ACHN (cell line): ENCODE measurements at places on chromosomes 5 and 9.

DNA sequence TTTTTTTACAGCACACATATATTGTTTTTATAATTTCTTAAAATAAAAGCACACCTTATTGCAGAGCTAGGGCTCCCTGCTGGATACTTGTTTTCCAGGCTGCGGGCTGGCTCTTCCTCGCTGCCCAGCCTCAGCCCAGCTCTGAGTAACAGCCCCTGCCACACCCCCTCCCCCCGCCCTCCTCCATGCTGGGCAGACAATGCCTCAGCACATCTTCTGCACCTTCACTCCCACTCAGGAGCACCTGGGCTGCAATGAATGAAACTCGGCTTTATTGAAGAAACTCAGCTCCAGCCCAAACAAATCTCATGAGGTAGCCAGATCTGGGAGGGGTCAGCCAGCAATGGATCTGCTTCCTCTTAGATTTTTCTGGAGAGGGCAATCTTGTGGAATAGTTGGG, 9.5 kb downstream of the IL9 start:
- DNase-seq, result no peak

DNA sequence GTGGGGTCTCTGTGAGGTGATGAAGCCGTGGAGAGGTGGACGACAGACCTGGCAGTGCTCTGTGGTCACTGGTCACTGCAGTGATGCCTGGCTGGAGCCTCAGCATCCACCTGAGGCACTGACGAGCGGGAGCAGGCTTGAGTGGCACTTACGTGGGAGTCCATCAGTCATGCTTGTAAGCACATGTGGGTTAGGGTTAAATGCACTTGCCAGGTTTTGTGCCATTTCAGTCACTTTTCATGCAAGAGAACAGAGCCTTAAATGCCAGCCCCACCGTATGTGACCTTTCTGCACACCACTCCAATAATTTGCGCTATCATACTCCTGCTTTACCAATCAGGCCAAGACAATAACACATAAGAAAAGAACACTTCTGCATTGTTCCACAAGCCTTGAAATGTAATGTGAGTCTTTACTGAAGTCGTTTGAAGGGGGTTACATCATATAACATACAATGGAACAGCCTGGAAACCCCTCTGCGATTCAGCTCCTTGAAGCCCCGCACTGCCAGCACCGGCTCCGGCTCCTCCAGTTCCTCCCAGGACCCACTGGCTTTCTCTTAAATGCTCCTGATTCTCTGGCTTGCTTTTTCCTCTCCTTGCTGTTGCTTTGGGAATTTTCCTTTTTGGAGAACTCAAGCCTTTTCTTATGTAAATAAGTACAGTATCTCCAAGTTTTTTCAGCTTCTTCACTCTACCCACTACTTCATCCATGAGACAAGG, 59.4 kb upstream of the CTXN3 start:
- no peak for DNase-seq

- peak; percentile 33 for DNase-seq
Observed at GRCh38 chr9:127523312-127523851, 72.1 kb downstream of the LRSAM1 start.

GRCh38 chr9:128151309-128152132, 2.3 kb downstream of the LCN2 start:
- DNase-seq, result no peak

DNA sequence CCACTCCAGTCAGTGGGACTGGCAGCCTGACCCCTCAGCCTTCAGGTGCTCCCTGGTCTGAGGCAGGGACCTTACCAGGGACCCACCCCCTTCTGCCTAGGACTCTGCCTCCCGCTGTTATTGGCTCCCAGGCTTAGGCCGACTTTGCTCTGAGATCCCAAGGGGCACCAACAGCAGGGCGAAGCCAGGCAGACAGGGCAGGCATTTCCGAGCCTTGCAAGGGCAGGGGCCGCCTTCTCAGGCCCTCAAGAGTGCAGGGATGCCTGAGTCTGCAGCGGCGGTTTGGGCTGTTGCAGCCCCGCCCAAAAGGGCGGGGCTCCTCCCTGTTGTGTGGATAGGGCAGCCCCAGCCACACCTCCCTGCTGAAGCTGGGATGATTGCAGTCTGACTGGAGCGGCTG, 644.6 kb downstream of the PRR16 start:
- no peak for DNase-seq

- no peak for DNase-seq
Observed at GRCh38 chr9:97560851-97561250, 59.4 kb downstream of the TMOD1 start.

- DNase-seq, result no peak
Observed at GRCh38 chr5:95957561-95958203, 4.0 kb downstream of the ELL2 start.

DNA sequence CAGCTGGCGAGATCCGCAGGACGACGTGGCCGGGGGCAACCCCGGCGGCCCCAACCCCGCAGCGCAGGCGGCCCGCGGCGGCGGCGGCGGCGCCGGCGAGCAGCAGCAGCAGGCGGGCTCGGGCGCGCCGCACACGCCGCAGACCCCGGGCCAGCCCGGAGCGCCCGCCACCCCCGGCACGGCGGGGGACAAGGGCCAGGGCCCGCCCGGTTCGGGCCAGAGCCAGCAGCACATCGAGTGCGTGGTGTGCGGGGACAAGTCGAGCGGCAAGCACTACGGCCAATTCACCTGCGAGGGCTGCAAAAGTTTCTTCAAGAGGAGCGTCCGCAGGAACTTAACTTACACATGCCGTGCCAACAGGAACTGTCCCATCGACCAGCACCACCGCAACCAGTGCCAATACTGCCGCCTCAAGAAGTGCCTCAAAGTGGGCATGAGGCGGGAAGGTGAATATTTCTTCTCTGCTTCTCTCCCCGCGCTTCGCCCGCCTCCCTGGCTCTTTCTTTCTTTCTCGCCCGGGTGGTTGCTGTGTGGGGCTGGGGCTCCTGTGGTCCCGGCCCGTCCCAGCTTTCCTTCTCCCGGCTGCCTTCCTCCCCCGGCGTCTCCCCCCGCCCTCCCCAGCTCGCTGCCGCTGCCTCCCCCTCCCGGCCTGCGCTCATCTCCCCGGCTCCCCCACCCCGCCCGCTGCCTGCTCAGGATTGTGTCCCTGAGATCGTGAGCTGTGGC, 2.2 kb downstream of the NR2F1 start:
- DNase-seq, result peak; percentile 16

GRCh38 chr5:124025306-124025845, 513.4 kb downstream of the CSNK1G3 start:
- no peak for DNase-seq

DNA sequence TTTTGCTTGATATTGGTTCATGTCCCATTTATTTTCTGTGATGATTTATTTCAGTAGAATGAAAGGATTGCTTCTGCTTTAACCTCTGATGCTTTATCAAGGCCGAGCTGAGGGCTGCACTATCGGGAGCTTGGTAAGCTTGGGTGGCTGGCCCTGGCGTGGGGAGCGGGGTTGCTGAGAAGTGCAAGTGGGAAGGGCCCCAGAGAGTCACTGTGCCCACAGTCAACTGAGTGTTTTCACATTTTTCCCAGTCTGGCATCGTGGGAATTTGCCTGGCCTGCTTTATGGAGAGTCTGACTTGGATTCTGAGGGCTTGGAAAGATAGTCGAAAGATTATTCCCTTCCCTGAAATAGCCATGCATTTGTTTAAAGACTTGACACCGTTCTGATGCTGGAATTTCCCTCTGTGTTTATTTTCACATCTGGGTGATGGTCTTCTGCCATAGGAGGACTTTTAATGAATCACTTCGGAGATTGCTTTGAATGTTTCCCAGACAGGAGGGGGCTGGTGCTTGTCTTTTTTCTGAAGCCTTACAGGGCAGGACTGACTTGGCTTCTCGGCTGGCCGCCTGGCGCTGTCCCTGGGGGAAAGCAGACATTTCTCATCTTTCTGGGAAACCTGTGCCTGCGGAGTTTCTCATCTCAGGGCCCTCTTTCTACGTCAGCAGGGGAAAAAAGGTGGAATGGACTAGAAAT, 139.0 kb downstream of the BOD1 start:
- DNase-seq, result no peak

GRCh38 chr5:117182104-117182503, 607.5 kb upstream of the SEMA6A start:
- DNase-seq, result no peak

GRCh38 chr9:38639577-38639940, 19.2 kb upstream of the ANKRD18A start:
- no peak for DNase-seq

GRCh38 chr9:91085517-91086291, 276.0 kb downstream of the AUH start:
- DNase-seq, result no peak

DNA sequence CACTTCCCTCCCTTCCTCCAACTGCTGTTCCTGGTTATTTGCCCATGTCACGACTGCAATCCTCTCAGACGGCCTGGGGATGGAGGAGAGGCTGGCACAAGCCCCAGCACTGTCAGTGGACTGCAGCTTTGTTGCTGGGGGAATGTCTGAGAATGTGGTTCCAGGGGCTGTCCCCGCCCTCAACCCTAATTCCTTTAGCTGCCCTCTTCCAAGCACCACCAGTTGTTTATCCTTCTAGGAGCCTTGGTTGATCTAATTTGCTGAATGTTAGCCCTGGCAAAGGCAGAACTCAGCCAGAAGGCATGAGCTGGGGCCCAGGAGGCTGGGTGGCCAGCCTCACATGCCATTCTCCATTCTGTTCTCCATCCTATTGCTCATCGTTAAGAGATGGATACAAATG, 51.6 kb downstream of the ADAM19 start:
- DNase-seq, result no peak

DNA sequence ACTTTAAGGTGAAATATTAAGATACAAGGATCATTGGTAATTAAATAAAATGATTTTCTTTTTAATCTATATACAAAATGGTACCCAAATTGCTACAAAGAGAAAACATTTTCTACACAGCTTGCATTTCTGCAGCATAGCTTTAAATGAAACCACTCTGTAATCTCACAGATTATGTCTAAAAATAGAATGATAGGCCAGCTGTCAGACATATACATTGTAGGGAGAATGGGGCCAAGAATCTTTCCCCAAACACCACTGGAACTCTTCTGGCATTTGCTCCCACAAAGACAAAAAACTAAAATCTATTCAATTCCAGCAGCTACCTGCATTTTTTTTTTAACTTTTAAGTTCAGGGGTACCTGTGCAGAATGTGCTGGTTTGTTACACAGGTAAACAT, 124.1 kb upstream of the NR5A1 start:
- no peak for DNase-seq

GRCh38 chr9:83701769-83702168, 6.0 kb downstream of the UBQLN1 start:
- DNase-seq, result peak; percentile 81

DNA sequence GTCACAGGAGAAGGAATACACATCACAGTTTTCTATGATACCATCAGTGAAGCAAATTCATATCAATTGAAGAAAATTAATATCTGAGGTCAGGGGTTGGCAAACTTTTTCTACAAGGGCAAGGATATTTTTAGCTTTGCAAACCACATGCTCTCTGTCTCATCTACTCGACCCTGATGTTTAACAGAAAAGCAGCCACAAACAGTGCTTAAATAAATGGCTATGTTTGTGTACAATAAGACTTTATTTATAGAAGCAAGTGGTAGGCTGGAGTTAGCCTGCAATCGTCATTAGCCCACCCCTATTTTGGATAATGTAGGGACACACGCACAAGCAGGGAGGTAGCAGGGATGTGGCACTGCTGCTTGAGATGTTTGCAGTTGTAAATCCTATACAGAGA, 251.4 kb downstream of the CETN3 start:
- no peak for DNase-seq

GRCh38 chr9:89869793-89870580, 265.2 kb downstream of the GADD45G start:
- DNase-seq, result no peak

GRCh38 chr5:146032911-146033310, 72.5 kb downstream of the PLAC8L1 start:
- DNase-seq, result no peak

DNA sequence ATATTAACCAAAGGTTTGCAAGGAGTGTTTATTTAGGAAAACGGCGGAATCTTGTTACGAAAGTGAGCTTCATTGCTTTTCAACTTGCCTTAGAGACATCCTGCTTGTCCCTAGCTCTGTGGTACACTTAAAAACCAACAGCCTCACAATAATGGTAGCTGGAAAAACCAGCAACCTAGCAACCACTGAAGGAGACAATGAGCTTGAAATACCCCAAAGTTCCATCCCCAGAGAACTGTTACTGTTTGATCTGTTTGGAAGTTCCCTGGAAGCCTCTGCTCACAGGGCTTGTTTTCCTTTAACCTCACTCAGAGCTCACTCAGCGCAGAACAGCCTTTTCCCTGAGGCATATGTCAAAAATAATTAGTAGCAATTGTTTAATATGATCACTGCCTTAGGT, 43.2 kb downstream of the SH3TC2 start:
- DNase-seq, result no peak

DNA sequence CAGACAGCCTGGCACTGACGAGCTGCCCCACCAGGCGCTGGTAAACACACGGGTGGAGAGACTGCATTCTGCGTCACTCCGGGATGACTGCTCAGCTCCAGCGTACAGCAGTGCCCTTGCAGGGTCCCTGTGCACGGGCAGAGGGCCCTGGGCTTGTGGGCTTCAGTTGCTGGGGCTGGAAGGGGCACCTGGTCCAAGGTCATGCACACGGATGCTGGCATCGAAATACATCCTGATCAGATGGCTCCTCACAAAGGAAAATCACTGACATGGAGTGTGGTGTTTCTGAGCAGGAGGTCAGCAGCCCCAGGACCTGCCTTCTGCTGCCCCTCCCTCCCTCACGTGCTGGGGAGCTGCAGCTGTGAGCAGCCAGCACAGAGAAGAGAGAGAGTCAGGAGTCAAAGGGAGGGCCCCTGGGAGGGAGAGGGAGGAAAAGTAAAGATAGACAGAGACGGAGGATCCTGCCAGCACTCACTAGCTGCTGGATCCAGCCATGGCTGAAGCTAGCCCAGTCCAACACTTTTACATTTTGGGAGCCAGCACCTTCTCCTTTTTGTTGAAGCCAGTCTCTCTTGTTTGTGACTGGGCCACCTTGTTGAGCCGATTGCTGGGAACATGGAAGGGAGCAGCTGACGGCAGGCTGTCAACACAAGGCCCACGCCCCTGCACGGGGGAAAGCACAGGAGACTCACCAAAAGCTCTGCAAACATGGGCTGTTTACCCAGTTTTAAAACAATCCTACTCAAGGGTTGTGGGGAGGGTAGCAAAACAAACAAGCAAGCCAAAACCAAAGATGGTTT, 166.5 kb upstream of the PHYKPL start:
- no peak for DNase-seq

- no peak for DNase-seq
Observed at GRCh38 chr5:37881359-37881758, 41.5 kb upstream of the GDNF start.

- DNase-seq, result peak; percentile 40
Observed at GRCh38 chr5:133423618-133424282, 188.6 kb downstream of the FSTL4 start.
